ENCODE measurements at places on chromosomes 4 and X. TPM values are rescaled to one million over a fixed set of nuclear protein-coding genes. Genes with fewer than 3 reads are reported as not detected.

- DNase-seq, result no peak
Measured at GRCh38 chrX:110046971-110047370, 44.1 kb downstream of the TMEM164 start.

GRCh38 chr4:124330045-124330444 lies 382.5 kb downstream of the ANKRD50 start:
- DNase-seq, result no peak

- DNase-seq, result no peak
Measured at GRCh38 chrX:154730253-154730891, 20.5 kb downstream of the GAB3 start.

DNA sequence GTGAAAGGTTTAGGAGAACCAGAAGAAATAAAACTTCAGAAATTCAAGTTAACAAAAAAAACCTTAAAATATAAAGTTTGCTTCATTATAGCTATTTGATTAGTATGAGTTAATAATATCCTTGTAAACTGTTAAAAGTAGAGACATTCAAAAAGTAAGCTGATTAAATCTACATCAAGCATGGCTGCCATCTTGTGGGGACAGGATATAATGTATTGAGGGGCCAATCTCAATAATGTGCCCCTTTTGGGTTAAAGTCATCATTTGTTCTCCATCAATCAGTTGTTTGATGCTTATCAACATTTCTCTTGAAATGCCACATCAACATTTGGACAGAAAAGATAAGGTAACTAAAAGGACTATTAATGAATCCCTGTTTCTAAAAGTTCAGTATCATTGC lies 4.6 kb upstream of the GRID2 start:
- DNase-seq, result no peak

GRCh38 chrX:118115953-118116712 lies 477 bp downstream of the KLHL13 start:
- DNase-seq, result no peak

DNA sequence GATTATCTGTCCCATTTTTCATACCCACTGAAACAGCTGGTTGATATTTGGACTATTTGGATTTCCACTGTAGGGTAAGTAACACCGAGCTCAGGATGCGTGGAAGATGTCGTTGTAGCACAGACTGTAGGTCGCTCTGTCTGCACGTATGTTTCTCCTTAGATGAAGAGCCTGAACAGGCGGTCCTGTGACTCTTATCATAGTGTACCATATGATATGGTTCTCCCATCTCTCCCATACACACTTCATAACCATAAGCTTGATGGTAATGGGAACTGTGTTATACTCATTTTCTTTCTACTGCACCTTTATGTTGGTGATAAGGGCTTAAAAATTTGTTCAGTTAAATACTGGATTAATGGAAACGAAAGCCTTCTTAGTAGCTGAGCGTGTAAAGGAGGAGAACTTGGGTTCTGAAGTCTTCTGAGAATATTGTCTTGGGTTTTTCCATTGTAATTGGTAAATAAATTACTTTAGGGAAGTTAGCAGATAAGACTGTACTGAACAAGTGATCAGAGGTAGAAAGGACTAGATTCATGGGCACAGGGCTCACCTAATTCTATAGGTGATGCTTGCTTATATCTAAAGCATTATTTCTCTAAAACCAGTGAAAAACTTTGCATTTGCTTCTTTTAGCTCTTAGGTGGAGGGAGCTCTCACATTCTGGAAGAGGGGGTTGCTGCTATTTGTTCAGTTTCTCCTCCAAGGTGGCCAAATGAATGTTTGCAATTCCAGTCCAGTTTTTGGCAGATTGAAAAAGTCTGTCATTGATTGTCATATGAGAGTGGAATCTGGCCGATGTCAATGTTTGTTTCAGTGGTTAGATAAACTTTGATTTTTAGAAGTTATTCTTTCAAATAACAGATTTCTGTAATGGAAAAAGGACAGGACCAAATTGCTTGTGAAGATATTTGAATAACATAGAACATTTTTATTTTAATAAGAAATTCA lies 15.8 kb downstream of the SMAD1 start:
- no peak for DNase-seq

- no peak for DNase-seq
Measured at GRCh38 chr4:170270628-170271027, 180.9 kb upstream of the AADAT start.

DNA sequence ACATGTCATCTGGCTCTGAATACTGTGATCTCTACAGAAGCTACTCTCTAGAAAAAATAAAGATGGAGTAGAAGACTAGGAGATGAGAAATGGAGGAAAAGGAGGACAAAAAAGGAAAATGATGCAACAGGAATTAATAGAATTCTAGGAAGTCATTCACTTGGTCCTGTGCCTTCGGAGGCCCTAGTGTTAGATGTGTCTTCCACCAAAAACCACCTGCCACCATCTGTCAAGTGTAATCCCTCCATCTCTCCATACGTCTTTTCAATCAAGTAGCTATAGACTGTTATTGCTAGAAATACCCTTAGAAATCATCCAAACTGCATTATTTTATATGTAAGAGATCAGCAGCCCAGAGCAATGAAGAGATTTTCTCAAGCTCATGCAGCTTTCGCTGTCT lies 2.9 kb upstream of the RAB41 start:
- no peak for DNase-seq

- no peak for DNase-seq
Measured at GRCh38 chr4:113641025-113641431, 120.5 kb downstream of the CAMK2D start.

DNA sequence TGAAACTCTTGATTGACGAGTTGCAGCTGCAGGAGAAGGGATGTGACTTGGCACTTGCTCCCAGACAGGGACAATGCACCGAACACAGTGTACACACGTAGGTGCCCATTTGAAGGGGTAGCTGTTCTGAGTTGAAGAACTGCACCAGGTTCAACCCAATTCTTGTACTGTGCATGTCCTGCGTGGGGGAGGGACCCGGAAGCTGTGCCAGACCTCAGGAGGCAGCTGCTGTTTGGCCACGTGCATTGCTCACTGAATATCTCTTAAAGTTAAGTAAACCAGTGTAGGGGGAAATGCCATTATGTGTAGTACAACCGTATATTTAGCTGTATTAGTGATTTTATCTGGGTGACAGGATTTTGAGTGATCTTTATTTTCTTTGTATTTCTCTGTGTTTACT lies 12.0 kb upstream of the RBBP7 start:
- DNase-seq, result no peak

- DNase-seq, result no peak
Measured at GRCh38 chr4:98997166-98997565, 1.6 kb downstream of the METAP1 start.

- no peak for DNase-seq
Measured at GRCh38 chr4:187149229-187149945, 425.7 kb upstream of the FAT1 start.

GRCh38 chrX:110311437-110312230 lies 6.3 kb downstream of the AMMECR1 start:
- DNase-seq, result no peak

DNA sequence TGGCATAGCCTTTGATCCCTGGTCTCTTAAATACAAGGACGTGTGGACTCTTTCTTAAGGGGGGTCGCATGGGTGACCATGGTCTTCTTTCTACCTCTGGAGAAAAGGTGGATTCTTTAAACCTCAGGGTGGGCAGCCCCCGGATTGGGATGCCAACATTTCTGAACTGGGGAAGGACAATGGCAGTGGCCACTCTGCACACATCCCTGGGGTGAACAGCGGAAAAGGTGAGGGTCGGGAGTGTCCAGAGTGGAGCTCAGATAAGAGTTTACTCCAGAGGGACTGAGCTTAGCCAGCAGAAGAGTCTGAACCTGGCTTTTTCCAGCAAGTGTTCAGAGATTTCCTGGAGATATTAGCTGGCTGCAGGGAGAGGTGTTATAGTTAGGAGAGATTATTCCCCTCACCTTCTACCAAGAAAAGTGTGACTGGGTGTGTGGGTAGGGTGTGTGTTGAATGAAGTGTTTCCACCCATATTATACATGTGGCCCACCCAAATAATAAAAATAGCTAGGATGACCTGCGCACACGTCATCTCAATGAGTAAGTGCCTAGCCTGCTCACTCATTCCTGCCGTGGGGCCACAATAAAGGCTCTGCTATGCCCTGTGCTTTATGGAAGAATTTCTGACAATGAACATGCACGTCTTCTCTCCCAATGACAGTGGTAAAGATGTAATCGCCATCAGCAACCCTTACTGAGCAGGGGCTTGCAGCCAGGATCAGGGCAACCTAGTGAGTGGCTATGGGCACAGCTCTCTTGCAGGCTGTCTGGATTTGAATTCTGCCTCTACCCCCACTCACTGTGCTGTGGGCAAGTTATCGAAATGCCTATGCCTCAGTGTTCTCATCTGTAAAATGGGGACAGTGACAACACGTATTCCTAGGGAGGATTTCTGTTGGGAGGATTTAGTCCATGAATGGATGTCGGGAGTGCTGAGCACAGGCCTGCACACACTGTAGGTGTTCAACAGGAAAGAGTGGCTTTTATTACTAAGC lies 76.6 kb downstream of the SLC2A9 start:
- no peak for DNase-seq

Gene XG
- 0.35 TPM for polyA plus RNA-seq

Gene GALNTL6
- polyA plus RNA-seq, result 2.8 TPM

Gene FHIP1A
- polyA plus RNA-seq, result 6.5 TPM

Gene MND1
- polyA plus RNA-seq, result 18.6 TPM

Gene UGT2B7
- 76.0 TPM for polyA plus RNA-seq

Gene NLGN4X
- 14.7 TPM for polyA plus RNA-seq

Gene CLCN4
- 4.5 TPM for polyA plus RNA-seq
